ENCODE measurements at places on chromosomes 1 and 21.
A peak's percentile ranks its signal among the peaks of the same experiment; 100 is the strongest.

GRCh38 chr1:221777431-221778072 lies 35.7 kb upstream of the DUSP10 start:
- peak; percentile 72 for DNase-seq

- peak; percentile 58 for DNase-seq
These were observed 23.1 kb upstream of the RAP1A start for GRCh38 chr1:111596499-111596898.

- DNase-seq, result no peak
These were observed 21.1 kb upstream of the TBX15 start for GRCh38 chr1:119009312-119009655.

DNA sequence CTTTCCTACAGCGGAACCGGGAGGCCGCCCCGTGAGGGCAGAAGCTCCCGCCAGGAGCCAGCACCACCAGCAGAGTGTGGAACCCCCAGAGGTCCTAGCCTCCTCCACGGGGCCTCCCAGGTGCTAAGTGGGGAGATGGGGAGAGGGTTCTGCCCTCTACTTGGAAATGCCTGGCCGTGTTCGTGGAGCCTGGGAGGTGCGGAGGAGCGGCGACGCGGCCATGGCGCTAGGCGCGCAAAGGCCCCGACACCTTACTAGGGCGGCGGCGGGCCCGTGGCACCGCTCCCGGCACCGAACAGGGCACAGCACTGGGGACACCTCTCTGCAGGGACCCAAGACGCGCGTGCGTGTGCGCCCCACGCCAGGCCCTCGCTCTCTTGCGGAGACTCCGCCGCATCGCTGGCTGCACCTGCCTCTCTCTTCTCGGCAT lies 1.3 kb upstream of the CACNA1E start:
- DNase-seq, result no peak

DNA sequence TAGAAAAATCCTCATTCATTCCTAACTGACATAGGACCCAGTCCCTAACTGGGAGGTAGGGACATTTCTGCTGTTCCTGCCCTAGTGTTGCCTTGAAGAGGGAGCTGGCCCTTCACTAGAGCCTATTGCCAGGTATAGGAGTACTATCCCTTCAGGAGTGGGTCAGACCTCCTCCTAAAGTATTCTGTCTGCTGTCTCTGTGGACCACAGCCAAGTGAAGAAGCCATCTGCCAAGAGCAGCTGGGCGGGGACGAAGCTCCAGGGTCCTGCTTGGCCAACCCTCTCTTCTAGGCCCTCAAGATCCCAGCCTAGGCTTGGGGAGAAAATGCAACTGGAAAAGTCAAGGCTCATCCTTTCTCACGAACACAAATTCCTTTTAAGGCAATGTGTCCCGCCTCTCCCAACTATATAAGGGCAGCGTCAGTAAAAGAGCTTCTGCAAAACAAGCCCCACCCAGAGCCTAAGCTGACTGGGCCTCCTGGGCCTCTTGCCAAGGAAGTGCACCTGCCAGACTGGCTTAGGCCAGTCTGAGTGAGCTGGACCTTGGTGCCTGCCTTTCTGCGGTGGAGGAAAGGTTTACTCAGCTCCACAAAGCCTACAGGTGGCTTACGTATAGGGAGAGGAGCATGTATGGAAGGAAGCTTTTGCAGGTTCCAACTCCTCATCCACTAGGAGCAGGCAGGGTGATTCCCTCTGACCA lies 638 bp upstream of the TUFT1 start:
- peak; percentile 16 for DNase-seq

GRCh38 chr1:59473831-59474230 lies 176.9 kb downstream of the FGGY start:
- no peak for DNase-seq

DNA sequence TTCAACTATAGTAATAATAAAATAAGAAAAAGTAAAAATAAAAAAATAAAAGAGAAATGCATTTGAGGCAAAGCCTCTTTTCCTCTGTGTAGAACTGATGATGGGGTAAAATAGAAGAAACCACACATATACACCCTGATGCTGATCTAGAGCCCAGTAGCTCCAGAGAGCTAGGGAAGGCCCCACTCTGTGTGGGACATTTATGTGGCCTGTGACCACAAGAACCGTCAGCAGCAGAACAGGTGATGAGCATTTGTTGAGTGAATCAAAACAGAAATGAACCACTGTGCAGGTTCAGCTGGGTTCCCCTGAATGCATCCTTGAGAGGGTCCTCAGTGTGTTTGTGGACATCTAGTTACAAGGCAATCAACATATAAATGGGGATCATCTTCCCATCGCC lies 221.8 kb upstream of the HOOK1 start:
- no peak for DNase-seq

- DNase-seq, result peak; percentile 19
These were observed 58.9 kb downstream of the RHOU start for GRCh38 chr1:228794173-228794572.

GRCh38 chr1:230128569-230129285 lies 61.7 kb downstream of the GALNT2 start:
- no peak for DNase-seq

GRCh38 chr1:168863772-168864171 lies 134.8 kb upstream of the DPT start:
- DNase-seq, result no peak

- no peak for DNase-seq
These were observed 414.6 kb downstream of the LMO4 start for GRCh38 chr1:87743256-87743655.

DNA sequence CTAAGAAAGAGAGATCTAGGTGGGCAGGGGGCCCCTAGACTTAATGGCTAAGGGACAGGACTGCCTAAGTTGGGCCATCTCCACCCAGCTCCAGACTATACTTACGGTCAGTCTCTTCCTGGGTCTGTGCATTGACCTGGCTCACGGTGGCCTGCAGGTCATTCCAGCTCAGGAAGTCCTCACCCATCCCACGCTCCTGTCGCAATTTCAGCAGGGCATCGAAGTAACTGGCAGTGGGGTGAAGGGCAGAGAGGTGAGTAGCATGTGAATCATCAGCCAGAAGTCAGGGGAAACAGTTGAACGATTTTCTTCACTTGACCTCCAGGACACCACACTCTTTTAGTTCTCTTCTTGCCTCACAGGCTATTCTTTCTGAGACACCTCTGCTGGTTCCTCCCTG lies 20.5 kb downstream of the IQGAP3 start:
- no peak for DNase-seq

DNA sequence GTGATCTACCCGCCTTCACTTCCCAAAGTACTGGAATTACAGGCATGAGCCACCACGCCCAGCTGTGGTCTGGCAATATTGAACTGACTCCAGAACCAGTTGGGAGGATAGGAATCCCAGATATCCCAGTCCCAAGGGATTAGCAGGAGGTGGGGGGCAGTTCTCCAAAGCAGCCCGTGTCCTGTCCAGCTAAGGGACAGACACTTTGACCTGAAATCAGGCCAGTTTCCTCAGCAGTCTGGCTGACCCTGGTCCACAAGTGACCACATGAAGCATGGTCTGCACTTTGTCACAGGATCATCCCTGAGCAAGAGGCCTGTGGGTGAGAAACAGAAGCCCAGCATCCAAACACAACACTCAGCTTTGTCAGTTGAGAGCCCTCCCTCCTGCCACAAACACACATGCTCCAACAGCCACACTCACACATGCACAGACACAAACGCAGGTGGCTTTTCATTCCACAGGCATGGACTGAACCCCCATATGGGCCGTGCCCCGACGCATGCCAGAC lies 2.7 kb upstream of the FDPS start:
- DNase-seq, result no peak

GRCh38 chr1:38818175-38818976 lies 41.2 kb downstream of the RRAGC start:
- peak; percentile 19 for DNase-seq

- DNase-seq, result no peak
These were observed 52.2 kb upstream of the ETS2 start for GRCh38 chr21:38753557-38753971.

GRCh38 chr1:230291731-230292620 lies 134.2 kb downstream of the PGBD5 start:
- DNase-seq, result no peak

DNA sequence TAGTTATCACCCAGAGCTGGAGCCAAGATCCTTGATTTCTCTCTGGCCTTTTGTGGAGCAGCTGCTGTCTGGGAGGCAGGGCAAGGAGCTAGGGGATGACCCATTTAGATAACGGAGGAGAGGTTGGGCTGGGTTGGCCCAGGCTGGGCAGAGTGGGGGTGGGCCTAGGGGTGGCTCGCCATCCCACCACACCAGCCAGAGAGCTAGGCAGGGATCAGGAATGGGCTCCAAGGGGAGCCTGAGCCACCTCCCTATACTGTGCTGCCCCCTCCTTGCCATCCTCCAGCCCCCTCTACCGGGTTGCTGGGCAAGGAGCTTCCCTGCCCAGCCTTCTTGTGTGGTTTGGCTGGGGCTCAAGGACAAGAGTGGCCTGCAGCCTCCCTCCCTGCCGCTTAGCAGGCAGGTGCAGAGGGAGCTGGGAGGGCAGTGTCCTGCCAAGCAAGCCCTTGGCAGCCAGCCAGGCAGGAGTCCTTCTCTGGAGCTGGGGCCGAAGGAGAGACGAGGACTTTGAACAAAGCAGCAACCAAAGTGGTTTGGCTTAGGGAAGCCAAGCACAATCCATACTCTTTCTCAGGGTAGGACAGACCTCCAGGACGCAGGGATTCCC lies 4.1 kb downstream of the NUAK2 start:
- no peak for DNase-seq

GRCh38 chr21:36647279-36648093 lies 51.4 kb upstream of the SIM2 start:
- no peak for DNase-seq

GRCh38 chr1:77126307-77126706 lies 92.9 kb downstream of the PIGK start:
- DNase-seq, result no peak

GRCh38 chr1:227894831-227895451 lies 52.8 kb downstream of the WNT9A start:
- no peak for DNase-seq

DNA sequence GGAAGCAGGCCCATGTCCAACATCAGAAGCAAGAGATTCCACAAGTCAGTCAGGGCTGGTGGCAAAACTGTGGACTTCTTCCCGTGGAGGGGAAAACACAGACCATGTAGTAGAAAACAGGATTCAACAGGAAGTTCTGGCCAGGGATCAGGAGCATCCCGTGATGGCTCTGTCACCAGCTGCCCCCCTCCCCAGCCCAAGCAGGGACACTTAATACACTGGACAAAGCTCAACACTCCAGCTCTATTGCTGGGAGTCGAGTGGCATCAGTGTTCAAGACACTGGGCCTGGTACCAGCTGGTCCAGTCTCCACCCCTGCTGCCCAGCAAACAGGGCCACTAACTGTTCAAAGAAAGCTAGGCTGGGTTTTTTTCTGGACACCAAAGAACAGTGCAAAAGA lies 3.7 kb downstream of the SLC45A3 start:
- no peak for DNase-seq

DNA sequence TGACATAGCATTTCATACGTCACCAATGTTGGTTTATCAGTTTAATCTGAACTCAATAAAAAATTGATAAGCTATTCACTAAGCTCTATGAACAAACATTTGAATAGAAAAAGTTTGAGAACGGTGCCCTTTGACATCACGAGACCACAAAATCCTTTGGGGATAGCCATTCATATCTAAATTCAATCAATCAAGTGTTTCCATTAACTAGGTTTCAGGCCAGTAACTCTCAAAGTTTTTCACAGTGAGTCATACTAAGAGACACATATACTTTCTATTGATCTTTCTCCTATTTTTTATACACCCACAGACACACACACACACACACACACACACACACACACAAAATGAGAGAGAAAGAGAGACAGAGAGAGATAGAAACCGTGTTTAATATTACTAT lies 235.4 kb upstream of the SNX7 start:
- no peak for DNase-seq

GRCh38 chr1:160083968-160084770 lies 2.8 kb downstream of the KCNJ9 start:
- peak; percentile 61 for DNase-seq

GRCh38 chr1:15454256-15454655 lies 2.3 kb upstream of the CELA2A start:
- DNase-seq, result no peak

GRCh38 chr1:201084295-201084694 lies 27.9 kb downstream of the CACNA1S start:
- DNase-seq, result no peak

DNA sequence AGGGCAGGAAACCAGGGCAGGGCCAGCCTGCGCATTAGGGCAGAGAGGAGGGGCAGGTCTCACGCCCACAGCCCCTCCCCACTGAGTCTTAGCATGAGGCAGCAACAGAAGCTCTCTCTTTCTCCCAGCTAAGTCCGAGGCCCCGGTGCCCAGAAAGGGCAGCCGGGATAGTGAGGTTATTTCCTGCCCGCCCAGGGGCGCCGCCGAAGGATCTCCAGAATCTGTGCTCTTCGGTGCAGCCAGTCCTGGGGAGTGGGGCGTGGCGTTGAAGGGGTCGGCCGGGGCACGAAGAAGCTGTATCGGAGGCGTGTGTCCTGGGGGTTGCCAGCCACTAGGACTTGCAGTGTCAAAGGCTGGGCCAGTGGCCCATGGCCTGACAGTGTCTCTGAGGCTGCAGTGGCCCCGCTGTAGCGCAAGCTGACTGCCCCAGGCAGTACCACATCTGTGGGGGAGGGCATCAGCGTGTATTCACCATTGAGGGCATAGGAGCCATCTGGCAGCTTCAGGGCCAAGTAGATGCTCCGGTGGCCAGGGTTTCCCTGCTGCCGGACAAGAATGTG lies 7.8 kb downstream of the ADAMTS4 start:
- DNase-seq, result no peak

- DNase-seq, result no peak
These were observed 93.2 kb downstream of the CTH start for GRCh38 chr1:70504176-70504820.

DNA sequence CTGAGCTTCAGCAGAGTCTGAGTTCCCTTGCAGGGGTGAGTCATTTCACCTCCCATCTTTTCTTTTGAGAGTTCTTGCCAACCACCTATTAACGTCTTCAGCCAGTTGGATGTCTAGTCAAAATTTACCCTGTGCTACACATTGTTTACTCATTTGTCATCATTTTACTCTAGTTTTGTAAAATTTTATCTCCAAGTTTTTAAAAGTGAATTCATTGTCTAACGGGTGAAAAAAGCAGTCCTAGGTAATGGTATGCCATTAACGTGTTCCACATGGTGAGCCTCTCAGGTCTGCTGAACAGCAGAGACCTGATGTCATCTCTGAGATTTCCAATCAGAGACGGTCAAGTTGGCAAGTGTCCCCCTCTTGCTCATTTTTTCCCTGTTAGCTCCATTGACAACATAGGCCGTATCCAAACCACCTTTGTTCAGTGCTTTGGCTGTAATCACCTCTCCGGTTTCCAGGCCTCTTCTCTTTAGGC lies 85.4 kb downstream of the TBX15 start:
- DNase-seq, result no peak

- no peak for DNase-seq
These were observed 14.3 kb downstream of the PTAFR start for GRCh38 chr1:28162151-28162550.

- peak; percentile 28 for DNase-seq
These were observed 84.6 kb downstream of the VPS13D start for GRCh38 chr1:12314333-12314903.

- DNase-seq, result peak; percentile 86
These were observed at the start of gene SCAMP3 for GRCh38 chr1:155261852-155262673. SCAMP3 (minus strand) TSS chr1:155262360; CDS start chr1:155262151, 209 bp downstream.

Measured in central memory CD4-positive, alpha-beta T cell (primary cell).